ENCODE measurements at places on chromosomes 16 and 17.

GRCh38 chr16:81710596-81710995, 68.5 kb upstream of the PLCG2 start:
- no peak for DNase-seq

DNA sequence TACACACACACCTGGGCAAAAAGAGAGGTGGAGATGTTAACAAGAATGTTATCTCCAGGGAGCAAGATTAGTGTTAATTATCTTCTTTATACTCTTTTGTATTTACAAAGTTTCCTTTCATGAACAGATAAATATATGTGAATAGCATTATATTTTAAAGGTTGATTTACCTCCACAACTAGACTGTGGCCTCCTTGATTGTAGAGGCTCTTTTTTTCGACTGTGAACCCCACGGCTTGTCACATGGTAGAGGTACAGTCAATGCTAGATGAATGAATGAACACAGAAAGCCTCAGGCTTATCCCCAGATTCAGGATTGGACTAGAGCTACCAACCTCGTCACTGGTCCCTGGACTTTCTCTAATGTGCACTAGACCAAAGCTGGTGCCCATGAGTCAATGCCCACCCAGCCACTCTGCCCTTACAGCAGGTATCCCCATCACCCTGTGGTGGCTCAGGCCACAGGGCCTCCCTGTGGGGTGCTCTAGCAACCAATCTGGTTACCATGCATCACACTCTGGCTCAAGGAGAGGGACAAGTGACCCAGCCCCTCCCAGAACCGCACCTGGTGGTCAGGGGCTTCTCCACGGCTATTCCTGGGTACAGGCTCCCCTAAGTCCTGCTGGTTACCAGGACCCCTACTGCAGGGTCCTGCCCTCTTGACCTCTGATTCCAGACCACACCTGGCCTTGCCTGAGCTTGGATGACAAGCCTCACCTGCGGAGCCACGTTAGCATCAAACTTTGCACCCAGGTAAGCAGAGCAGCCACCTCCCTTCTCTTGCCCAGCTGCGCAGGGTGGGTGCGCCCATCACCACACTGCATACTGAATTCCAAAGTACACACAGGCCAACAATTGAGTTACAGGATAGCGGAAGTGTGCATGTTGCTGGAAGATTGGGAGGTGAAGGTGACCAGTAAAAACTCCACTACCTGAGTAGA, 101.0 kb downstream of the CDYL2 start:
- no peak for DNase-seq

- DNase-seq = no peak
Observed at GRCh38 chr17:74282587-74283370, 8.7 kb downstream of the DNAI2 start.

GRCh38 chr16:66746682-66747081, 4.7 kb downstream of the DYNC1LI2 start:
- DNase-seq = no peak

DNA sequence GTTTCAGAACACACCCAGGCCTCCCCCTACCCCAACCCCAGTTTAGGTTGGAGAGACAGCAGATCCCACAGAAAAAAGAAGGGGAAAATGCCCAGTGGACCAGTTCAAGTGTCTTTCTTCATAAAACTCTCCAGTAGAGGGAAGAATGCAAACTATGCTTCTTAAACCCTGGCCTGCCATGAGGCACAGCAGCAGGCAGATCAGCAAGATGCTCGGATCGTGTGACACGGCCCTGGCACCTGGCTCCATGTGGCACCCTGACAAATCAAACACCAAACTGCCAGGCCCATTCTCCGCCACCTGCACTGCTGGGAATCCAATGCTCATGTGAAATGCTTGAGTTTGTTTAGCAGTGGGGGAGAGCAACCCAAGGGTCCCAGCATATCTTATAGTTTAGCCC, 166.8 kb downstream of the SOX9 start:
- DNase-seq = no peak

DNA sequence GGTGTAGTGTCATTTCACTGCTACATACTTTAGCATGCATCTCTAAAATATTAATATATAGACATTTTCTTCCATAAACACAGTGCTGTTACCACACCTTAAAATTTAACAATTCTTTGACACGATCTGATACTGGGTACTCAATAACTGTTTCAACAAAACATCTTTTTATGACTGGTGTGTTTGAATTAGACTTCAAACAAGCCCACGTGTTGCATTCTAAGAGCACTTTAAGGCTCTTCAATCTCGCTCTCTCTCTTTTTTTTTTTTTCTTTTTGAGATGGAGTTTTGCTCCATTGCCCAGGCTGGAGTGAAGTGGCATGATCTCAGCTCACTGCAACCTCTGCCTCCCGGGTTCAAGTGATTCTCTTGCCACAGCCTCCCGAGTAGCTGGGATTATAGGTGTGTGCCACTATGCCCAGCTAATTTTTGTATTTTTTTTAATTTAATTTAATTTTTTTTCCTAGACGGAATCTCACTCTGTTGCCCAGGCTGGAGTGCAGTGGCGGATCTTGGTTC, 15.8 kb upstream of the SLC46A1 start:
- no peak for DNase-seq

GRCh38 chr16:8075271-8075670, 515.0 kb downstream of the TMEM114 start:
- DNase-seq = no peak

DNA sequence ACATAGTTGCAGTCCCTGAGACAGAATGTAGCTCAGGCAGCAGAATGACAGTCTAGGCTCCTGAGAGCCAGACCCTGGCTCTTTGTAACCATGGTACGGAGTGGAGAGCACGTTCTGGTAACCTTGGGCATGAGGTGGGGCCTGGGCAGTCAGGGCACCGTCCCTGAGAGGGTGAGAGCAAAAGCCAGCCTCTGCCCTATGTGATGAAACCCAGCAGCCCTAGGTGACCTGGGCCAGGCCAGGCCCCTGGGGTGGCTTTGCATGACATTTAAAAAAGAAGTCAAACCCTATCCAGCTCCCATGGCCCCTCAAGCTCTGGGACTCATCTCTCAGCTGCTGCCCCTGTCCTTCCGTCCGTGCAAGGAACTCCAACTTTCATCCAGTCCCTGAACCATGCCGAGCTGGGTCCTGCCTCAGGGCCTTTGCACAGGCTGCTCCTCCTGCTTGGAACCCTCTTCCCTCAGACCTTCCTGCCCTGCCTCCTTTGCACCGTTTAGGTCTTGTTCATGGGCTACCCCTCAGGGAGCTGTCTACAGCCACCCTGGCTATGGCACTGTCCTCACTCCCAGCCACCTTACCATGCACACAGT, 188.6 kb downstream of the NTN1 start:
- DNase-seq = no peak
